AG10803 (cell line): ENCODE measurements at places on chromosomes 1 and 21.

GRCh38 chr21:43958364-43959158 is 53.5 kb upstream of the TRAPPC10 start:
- no peak for DNase-seq

GRCh38 chr1:89085781-89086180 is 20.8 kb upstream of the GBP1 start:
- DNase-seq: peak; percentile 69

- DNase-seq: no peak
Observed at GRCh38 chr21:20760221-20760620, 238.0 kb upstream of the NCAM2 start.

GRCh38 chr1:212710566-212710965 is 10.9 kb upstream of the BATF3 start:
- DNase-seq: no peak

GRCh38 chr1:60281360-60281932 is 207.9 kb upstream of the C1orf87 start:
- peak; percentile 70 for DNase-seq

DNA sequence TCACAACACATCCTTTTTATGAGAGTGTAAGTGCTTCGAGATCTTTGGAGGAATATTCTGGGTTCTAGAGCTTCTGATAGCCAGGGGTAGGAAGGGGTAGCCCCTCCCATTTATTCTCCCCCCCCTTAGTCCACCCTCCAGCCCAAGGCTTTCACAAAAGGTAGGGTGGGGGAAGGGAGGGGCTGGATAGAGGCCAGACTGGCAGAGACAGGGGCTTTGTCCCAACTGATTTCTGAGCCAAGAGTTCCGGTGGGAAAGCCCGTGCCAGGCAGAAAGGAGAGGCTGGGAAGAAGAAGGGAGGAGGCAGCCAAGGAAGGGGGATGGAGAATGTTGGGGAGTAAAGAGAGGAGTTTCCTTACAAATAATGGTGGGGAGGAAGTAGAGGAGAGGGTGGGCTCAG is 3.1 kb downstream of the BCAN start:
- no peak for DNase-seq

- no peak for DNase-seq
Observed at GRCh38 chr1:192654120-192654519, 18.2 kb downstream of the RGS13 start.

- DNase-seq: no peak
Observed at GRCh38 chr1:27912429-27912828, 22.4 kb upstream of the SMPDL3B start.

DNA sequence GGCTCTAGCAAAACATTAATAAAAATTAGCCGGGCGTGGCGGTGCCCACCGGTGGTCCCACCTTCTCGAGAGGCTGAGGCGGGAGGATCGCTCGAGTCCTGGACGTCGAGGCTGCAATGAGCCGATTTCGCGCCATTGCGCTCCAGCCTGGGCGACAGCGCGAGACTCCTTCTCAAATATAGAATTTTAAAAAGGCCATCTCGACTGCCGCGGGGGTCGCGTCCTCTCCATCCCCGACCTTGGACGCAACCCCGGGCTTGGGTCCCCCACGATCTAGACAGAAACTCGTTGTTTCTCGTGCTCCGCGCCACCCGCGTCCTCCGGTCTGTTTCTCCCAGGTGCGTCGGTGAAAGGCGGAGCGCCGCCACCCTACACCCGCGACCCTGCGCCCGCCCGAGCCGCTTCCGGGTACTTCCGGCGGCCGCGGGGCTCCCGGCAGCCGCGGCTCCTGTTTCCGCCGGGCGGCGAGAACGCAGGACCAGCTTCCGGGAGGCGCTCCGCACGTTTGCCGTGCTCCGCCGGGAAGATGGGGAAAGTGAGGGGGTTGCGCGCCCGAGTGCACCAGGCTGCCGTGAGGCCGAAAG is at the start of gene SLX9:
Gene SLX9, plus strand, starts transcription at position 498 of the 584 bp plus-strand sequence. Its CDS starts 29 bp downstream, at position 527.
- DNase-seq: peak; percentile 76

- DNase-seq: no peak
Observed at GRCh38 chr1:12760256-12760795, 13.2 kb upstream of the PRAMEF12 start.

GRCh38 chr1:199295107-199295506 is 656.3 kb downstream of the PTPRC start:
- DNase-seq: no peak

- no peak for DNase-seq
Observed at GRCh38 chr1:94413311-94413710, 4.9 kb upstream of the ABCD3 start.

GRCh38 chr1:115729756-115730155 is 38.8 kb downstream of the CASQ2 start:
- DNase-seq: no peak

DNA sequence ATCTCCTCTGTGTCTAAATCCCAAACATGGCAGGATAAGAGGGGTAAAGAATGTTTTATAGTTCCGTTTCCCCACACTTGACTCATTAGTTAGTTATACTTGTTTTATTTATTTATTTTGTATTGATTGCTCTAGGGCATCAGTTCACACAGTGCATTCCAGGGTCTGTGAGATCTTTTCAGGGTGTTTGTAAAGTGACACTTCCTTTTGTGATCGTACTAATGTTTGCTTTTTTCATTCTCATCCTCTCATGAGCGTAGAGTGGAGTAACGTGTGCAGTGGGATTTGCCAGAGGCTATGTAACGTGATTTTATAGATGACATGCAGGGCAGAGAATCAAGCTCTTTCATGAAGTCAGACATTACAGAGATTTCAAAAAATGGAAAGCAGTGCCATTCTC is 103.2 kb downstream of the SCCPDH start:
- DNase-seq: no peak

DNA sequence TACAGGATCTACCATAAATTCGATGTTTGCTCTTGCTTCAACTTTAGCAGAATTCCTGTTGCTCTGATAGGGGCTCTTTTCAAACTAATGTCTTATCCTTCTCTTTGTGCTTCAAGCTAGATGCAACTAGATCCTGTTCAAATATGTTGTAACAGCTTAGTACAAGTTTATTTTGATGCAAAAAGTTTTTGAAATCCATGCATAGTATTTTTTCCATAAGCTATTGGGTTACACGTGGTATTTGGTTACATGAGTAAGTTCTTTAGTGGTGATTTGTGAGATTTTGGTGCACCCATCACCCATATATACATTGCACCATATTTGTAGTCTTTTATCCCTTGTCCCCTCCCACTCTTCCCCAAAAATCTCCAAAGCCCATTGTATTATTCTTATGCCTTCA is 907.7 kb downstream of the LTN1 start:
- DNase-seq: no peak

- DNase-seq: peak; percentile 34
Observed at GRCh38 chr1:186304982-186305949, 69.8 kb downstream of the TPR start.

DNA sequence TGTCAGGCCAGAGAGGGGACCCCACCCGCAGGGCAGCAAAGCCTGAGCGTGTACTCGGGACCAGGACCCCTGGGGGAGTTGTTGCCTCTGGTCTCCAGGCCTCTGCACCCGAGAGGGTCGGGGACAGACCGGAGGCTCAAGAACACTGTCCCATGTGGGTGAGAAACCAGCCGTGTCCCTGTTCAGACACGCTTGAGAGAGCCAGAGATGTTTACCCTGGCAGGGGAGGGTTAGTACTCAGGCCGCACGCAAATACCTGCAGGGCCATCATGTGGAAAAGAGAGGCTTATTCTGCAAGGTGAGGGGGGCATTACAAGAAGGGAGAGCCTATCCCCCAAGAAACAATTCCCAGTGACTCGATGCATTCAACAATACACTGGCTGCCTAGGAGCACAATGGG is 74.0 kb upstream of the ARHGEF16 start:
- no peak for DNase-seq

GRCh38 chr1:192966073-192966472 is 93.1 kb downstream of the UCHL5 start:
- no peak for DNase-seq

DNA sequence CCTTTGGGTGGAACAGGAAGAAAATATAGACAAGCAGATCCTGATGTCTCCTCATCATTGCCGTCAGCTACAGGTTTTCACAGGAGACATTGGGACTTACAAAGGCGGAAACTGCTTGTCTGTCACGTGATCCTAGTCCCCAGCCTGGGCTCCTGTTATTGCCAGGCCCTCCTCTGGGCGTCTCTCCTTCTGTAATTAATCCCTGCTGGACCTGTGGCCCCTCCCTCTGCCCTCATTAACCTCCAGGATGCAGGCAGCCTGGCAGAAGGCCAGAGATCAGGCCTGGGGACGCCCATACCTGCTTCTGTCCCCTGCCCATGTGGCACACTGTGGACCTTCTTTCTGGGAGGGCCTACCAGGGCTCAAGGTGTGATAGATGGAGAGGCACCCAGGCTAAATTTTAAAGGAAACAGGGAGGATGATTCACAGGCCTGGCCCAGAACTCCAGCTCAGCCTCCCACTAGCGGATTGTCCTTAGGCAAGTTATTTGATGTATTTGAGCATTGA is 2.4 kb downstream of the S100A5 start:
- peak; percentile 53 for DNase-seq

DNA sequence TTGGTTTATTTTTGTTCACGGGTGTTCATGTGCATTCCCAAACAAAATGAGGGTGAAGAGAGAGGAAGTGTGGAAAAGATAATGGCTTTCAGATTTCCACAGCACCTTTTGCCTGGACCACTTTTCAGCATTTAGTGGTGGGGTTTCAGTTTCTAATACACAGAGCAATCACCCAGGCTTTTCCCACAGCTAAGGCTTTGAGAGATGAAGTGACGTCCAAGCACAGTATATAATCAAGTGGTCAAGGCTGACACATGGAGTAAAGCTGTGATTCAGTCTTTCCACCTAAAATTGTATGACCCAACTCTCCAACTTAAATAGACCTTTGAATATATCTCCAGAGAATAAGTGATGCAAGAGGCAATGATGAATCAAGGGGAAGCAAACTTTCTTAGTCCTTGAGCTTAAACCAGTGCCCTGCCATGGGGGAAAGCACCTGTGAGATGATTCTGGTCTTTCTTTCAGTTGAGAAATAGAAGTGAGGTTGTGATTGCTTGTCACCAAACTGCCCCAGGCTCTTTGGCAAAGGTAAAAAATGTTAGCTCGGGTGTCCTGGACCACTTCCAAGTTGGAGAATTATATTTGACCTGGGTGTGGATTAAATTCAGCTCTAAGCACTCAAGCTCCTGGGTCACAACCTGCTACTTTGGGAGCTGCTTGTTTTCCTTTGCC is 2.4 kb upstream of the PIK3R3 start:
- DNase-seq: peak; percentile 56

DNA sequence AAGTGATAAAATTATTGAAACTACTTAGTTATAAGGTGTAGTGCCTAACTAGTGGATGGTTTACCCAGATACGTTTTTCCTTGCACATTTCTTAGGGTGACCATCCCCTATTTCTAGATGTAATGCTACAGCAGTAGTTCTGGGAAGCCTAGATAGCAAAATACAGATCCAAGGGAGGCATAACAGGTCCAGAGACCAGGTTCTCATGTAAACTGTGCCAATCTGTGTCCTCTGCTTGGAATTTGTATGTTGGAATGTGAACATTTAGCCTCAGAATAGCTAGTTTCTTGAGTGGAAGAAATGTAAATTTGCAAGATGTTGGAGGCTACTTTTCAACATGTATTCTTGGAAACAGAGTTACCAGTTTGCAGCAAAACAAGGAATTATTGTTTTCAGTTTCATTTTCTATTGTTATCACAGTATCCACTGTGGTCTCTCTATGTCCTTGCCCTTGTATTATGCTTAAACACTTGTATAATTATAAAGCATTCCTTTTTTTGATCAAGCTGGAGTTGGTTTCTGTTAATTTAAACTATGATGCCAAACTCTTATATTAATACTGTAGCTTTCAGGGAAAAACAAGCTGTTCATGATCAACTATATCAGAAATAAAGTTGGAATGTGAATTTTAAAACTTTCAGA is 102.0 kb upstream of the BRINP3 start:
- no peak for DNase-seq

DNA sequence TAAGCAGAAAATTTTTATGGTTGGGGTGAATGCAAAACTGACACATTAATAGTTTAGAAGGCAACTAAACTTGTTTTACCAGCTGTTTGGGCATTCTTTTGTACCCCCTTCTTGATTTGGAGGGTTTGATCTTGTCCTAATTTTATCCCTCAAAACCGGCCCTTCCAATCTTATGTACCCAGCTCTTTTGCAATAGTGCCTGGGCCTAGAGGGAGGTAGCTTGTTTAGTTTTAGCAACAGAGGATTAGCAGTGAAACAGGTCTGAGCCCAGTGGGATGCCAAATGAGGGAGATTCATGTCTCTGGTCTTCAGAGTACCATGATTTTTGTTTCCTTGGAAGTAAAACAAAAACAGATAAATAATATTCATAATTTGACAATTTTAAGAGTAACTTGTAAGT is 45.1 kb downstream of the CRP start:
- DNase-seq: no peak

GRCh38 chr1:13792419-13792818 is 92.4 kb downstream of the PRDM2 start:
- DNase-seq: peak; percentile 93

DNA sequence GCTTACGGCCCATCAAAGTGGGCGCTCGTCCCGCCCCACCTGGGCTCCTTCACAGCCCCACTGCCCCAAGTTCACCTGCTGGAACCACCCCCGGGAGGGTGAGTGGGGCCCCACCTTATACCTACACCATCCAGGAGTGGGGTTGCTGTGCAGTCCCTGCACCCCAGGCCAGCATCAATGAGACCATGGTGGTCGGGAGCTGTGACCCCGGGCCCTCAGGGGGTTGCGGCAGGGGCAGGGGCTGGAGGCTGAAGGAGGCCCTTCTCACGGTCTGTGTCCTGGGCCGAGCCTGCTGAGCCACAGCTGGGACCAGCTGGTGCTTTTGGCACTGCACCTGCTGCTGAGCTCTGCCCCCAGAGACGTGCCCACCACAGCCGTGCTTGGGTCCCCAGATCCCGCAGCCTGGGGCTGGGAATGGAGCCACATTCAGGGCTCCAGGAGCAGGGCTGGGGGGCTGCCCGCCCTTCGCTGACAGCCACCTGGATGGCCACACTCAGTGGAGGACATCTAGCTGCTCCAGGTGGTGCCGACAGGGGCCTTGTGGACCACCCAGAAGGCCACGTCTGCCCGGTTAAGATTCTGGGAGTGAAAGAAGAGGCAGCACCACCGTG is 17.4 kb downstream of the ACTRT2 start:
- DNase-seq: no peak

GRCh38 chr1:67314696-67315095 is 7.0 kb downstream of the IL12RB2 start:
- DNase-seq: no peak

GRCh38 chr1:231395076-231395997 is 26.8 kb downstream of the EGLN1 start:
- peak; percentile 96 for DNase-seq
